ENCODE measurements at places on chromosomes 1 and 21.

- DNase-seq, result no peak
Observed at GRCh38 chr1:2241820-2242219, 13.7 kb downstream of the SKI start.

DNA sequence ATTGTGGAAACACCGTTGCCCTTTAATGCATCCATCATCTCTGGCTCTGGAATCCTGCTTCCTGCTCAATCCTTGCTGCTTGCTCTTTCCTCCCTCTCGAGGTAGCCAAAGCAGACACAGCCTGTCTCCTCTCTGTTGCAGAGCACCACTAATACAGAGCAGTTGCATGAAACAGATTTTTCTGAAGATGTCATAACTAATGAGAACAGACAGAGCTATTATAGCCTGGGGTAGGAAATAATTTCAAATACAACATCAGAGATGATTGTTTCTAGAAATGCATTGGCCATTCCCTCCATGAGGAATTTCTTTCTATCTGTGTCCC lies 23.3 kb upstream of the ACBD6 start:
- DNase-seq, result no peak

DNA sequence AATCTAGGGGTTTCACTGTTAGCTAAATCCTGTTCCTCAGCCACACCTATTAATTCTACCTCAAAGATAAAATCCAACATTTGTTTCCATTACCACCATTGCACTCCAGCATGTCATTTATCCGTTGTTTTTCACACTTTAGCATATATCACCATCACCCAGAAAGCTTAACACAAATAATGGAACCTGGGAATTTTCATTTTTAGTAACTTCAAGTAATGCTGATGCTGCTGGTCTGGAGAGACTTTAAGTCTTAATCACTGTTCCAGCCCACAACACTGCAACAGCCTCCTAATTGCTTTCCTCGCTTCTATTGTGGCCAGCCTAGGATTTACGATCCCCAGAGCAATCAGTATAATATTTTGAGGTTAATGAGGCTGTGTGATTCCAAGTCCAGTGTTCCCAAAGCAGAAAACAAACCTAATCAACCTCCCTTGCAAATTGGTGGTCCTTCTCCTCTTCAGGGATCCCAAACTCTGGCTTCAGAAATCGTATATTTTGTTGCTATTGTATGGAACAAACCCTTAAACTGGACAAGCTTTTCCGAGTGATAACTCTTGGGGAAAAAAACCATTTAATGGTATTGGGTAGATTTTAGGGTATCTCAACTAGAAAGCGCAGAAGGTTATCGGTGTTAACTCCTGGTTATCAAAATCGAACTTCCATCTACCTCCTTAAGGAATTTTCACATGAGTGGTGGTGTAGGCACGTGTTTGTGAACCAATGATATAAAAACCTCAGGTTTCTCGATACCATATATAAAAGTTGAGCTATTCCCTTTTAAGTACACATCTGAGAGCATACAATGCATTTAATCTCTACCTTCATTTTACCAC lies 50.0 kb upstream of the BOLA1 start:
- DNase-seq, result no peak

DNA sequence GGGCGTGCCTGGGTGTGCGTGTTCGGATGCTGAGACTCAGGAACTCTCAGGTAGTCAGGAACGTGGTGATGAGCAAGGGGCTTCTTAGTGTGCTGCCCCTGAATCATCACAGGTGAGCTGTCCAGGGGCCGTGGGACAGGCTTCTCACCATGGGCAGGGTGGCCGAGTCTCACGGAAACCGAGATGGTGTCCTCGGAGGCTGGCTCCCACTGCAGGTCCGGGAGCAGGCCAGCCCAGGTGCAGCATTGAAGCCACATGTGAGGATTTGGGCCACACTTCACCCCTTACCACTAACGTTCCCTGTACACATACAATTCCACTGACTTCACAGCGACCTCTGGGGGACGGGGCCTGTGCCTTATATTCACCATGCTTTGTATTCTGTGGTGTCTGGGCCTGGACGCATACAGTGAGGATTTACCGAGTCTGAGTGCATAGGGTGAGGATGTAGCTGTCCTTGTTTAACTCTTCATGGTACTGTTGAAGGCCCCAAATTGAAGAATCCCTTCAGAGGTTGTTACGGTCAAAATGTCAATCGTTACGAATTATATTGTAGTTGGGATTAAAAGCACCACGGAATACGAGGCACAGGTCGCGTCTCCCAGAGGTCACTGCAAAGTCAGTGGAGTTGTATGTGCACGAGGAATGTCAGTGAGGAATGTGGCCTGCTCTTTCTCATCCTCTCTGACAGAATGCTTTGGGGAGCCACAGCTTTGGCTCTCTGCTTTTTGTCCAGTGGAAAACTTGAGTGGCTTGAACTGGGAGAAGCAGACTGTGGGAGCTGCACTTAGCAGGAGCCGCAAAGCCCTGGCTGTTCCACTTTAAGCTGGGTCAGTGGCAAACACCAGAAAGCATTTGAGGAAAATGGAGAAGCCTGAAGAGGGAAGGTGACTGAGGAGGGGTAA lies 95.3 kb downstream of the MTR start:
- DNase-seq, result no peak

GRCh38 chr1:159091607-159092031 lies 15.1 kb upstream of the AIM2 start:
- no peak for DNase-seq

GRCh38 chr1:90068611-90069280 lies 73.8 kb downstream of the ZNF326 start:
- DNase-seq, result no peak

GRCh38 chr1:27543284-27543683 lies 53.3 kb upstream of the WASF2 start:
- DNase-seq, result no peak

- DNase-seq, result no peak
Observed at GRCh38 chr21:42433946-42434551, 30.3 kb downstream of the UBASH3A start.

- DNase-seq, result no peak
Observed at GRCh38 chr1:54239631-54240031, 39.7 kb downstream of the MRPL37 start.

DNA sequence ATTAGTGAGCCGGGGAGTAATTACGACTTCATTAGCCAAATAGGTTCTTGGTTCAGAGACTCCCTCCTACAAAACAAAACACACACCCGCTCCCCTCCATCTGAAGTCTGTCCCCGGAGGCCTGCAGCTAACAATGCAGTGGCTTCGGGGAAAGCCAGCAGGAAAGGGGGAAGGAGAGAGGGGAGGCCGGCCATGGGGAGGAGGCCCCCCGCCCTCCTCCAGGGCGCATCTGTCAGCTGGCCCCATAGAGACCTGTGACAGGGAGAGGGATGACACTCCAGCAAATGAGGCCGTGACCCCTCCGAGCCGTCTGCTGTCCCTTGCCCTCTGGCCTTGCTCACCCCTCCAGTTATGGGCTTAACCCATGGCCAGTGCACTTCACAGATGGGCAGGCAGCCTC lies 12.1 kb upstream of the CNTN2 start:
- no peak for DNase-seq

GRCh38 chr1:64021066-64021465 lies 182.4 kb upstream of the UBE2U start:
- DNase-seq, result no peak

DNA sequence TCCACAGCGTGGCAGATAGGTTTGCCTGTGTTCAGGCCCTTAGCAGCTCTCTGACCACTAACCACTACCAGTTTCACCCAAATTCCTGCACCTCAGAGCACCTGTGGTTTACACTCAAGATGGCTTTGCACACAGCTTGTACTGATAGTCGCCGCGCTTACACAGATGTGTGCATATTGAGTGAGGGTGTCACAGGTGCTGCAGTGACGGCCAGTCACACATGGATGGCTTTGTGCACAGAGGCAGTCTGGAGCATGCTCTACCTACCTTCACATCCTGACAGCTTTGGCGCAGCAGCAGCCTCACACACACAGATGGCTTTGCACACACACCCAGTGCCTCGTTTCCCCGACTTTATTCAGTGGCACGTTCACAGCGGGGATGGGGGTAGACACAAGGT lies 7.5 kb downstream of the DMAP1 start:
- DNase-seq, result no peak

GRCh38 chr1:161079436-161080110 lies 9.8 kb downstream of the NECTIN4 start:
- no peak for DNase-seq

DNA sequence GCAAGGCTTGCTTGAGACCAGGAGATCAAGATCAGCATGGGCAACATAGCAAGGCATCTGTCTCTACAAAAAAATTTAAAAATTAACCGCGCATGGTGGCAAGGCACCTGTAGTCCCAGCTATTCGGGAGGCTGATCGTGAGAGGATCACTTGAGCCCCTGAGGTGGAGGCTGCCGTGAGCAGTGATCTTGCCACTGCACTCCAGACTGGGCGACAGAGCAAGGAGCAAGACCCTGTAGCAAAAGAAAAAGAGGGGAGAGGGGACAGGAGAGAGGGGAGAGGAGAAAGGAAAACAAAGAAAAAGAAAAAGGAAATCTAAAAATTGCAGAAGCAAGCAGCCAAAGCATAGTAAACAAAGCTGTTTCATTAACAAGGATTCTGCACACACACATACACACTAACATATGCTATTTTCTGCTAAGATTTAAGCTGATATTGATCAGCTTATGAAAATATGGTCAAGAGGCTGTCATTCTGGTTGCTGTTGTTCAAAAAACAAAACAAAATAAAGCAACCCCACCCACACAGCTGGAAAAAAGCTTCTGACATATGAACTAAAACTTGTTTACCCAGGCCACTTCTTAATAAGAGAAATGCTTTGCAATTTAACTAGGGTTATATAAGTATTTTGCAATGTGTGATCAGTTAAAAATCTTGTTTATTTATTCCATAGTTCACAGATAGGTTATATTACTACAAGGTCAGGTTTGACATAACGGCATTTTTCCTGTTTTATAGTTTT lies 1.8 kb downstream of the ARNT start:
- no peak for DNase-seq

- peak; percentile 96 for DNase-seq
Observed at GRCh38 chr1:171485375-171486047, at the start of gene PRRC2C. Gene PRRC2C (plus strand): TSS chr1:171485530. CDS start chr1:171512089, 26,559 bp downstream.

- DNase-seq, result no peak
Observed at GRCh38 chr1:115461526-115461925, 123.5 kb upstream of the NGF start.

- no peak for DNase-seq
Observed at GRCh38 chr1:160916666-160917065, 31.7 kb upstream of the ITLN1 start.

- no peak for DNase-seq
Observed at GRCh38 chr1:201317551-201317950, 34.2 kb downstream of the PKP1 start.

DNA sequence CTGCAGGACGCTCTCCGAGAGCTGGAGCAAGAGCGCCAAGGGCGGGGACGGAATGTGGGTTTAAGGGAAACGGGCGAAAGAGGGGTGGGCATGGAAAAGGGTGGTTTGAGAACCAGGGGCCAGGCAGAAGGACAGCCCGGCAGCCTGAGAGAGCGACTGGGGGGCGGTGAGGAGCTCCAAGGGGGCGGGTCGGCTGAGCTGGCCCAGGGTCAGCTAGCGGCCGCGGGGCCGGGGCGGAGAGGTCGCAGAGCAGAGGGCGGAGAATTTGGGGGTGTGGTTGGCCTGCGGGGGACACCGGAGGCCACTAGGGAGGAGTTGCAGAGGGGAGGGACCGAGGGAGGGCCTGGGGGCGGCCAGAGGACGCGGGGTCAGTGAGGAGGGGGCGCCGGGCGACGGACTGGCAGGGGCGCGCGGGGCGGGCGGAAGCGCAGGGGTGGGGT lies 54.7 kb downstream of the NDUFS5 start:
- DNase-seq, result no peak

DNA sequence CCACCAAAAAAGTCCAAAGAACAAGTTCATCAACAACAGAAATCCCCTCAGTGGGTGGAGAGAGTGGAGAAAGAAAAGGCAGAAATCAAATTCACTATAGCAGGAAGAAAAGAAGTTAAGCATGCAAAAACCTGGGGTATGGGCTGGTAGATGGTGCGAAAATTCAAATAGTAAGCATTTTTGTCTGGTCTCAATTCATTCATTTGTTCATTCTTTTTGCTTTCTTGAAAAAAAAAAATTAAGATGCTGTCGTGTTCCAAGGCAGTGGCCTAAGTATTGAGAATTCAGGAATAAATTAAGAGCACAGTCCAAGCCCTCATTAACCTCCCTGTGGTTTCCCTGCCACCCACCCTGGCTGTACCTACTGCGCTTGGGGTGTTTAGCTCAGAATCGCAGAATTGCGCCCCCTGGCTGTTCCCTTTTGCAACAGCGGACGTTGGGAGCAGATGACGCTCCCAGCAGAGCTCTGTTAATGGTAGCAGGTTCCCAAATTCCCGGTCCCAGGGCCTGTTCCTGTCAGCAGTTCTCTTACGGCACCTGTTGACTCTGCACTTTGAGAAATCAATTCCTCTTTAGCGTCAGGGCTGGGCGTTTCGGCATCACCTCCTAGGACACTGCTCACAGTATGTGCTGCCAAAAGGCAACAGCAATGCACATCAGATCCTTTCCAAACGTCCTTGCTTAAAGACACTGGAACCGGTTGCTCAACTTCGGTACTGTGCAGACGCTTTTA lies 34.0 kb upstream of the SSX2IP start:
- DNase-seq, result peak; percentile 17

GRCh38 chr1:13948888-13949391 lies 249.0 kb downstream of the PRDM2 start:
- no peak for DNase-seq

GRCh38 chr1:20604678-20605077 lies 15.8 kb downstream of the CDA start:
- no peak for DNase-seq

- no peak for DNase-seq
Observed at GRCh38 chr1:26537951-26538352, 8.4 kb downstream of the RPS6KA1 start.

- peak; percentile 72 for DNase-seq
Observed at GRCh38 chr1:6041432-6042062, 4.1 kb upstream of the KCNAB2 start.

- DNase-seq, result no peak
Observed at GRCh38 chr1:59375321-59376220, 78.7 kb downstream of the FGGY start.

DNA sequence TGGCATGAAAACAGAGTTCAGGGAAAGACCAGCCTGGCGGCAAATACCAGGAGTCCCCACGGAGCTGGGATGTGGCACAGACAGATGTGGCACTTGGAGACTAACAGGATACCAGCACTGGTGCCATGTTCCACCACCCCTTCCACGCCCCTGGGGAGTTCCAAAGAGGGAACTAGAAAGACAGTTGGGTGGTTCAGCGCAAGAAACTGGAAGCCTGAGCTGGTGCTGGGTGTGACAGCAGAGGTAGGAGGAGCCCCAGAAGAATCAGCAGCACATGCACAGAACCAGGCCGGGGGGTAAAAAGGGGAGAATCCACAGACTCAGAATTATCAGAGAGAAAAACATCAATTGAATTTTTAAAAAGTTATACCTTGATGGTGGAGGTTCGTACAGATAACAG lies 22.4 kb downstream of the DDX20 start:
- no peak for DNase-seq

- DNase-seq, result no peak
Observed at GRCh38 chr1:54361342-54361741, 44.9 kb downstream of the SSBP3 start.

GRCh38 chr1:22529901-22530621 lies 33.2 kb upstream of the EPHA8 start:
- DNase-seq, result no peak

GRCh38 chr1:174828264-174828663 lies 171.5 kb upstream of the CACYBP start:
- DNase-seq, result no peak

GRCh38 chr1:111852261-111852721 lies 96.6 kb downstream of the DDX20 start:
- no peak for DNase-seq

- DNase-seq, result no peak
Observed at GRCh38 chr21:29230551-29231261, 68.0 kb upstream of the BACH1 start.

- DNase-seq, result no peak
Observed at GRCh38 chr1:93612510-93612909, 69.1 kb downstream of the BCAR3 start.
